ENCODE measurements at places on chromosomes 3 and 15.
A peak's percentile ranks its signal among the peaks of the same experiment; 100 is the strongest.

DNA sequence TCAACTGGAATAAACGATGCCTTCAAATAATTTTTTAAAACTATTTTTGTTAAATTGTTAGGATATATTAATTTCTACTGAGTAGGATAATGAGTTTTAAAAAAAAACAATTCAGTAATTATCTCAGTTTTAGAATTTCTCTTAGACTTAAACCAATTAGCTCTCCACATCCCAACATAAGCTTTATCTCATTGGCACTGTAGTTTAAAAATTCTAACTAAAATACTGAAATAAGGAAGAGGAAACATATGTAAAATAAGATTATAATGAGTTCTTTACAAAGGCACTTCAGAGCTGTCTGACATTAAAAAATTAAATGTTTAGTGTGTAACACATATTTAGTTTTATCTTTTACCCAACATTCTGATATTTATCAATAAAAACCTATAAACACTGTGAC, 558.3 kb downstream of the NAALADL2 start:
- DNase-seq, result no peak

DNA sequence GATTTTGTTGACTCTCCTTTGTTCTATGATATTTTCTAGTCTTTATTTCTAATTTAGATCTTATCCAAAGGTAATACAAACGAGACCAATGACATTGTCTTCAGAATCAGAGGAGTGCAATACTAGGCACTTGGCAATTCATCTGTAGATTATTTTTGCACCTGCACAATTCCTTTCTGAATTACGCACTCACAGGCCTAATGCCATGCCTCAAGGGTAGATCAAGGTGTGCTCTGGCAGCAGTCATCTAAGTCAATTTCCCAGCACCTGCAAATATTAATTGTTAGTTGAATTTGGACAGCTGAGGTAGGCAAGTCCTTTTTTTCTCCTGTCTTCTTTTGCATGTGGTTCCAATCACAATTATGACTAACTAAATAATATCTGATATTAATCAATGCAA, 653.2 kb downstream of the ROBO2 start:
- DNase-seq, result no peak

DNA sequence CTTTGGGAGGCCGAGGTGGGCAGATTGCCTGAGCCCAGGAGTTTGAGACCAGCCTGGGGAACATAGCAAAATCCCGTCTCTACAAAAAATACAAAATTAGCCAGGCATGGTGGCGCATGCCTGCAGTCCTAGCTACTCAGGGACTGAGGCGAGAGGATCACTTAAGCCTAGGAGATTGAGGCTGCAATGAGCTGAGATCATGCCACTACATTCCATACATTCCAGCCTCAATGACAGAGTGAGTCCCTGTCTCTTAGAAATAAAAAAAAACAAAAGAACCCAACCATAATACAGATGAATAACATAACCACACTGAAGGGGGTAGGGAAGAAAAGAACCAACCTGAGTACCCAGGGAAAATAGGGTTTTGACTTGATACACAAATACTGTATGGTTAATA, 19.7 kb upstream of the CGNL1 start:
- DNase-seq, result peak; percentile 58

- DNase-seq, result no peak
Observed at GRCh38 chr3:60330107-60330506, 921.1 kb downstream of the FHIT start.

DNA sequence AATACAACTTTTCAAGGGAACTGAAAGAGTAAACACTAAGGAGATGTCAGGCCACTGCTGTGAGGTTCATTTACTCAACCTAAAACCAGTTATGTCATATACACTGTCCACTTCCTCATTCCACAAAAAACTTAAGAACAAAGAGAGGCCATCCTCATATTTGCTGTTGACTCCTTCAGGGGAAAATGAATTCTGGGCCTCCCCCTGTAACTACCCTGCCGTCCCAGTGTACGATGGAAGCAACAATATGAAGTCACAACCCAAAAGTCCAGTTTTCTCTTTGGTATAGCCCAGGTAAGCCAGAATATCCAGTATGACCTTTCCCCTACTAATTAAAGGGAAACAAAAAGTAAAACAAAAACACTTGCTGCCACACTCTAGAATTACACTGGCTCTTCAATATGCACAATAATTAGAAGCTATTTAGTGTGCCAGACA, 16.2 kb downstream of the CEP152 start:
- peak; percentile 87 for DNase-seq

DNA sequence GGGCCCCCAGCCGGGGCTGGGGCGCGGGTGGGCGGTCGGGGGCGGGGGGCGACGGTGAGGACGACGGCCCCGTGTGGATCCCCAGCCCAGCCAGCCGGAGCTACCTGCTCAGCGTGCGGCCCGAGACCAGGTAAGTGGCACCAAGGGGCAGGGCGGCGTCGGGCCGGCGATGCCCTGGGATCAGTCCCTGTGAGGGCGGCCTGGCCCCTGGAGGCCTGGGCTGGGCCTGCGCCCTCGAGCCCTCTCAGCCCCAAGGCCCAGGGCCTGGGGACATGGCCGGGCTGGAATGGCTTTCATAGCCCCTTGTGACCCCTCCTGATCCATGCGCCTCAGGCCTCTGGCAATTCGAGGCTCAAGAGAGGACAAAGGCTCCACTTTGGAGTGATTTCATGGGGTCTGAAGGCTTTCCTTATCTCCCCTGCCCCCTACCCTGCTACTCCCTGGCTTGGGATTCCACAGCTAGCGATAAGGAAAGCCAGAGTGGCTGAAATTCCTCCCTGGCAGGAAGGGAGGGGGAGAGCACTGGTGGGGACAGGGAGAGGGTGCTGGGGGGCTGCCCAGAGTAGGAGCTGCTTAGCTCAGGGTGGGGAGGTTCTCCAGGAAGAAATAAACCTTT, 418 bp downstream of the ALPK3 start:
- DNase-seq, result no peak
